ENCODE measurements at places on chromosomes 16 and 17.

DNA sequence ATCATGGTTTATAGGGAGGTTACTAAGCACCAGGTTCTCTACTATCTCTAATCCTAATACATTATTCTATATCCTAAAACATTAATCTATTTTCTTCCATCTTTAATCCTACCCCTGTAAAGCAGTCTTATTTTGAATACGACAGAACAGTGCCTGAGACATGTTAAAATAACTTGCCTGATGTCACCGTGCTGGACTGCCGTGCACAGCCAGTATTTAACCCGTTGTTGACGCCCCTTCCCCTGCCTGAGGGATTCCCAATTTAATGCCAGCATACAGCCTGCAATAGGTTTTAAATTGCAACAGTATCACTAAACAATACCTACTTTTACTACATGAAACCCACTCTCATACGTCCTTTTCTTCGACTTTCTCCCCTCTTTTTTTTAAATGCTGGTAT, 133.3 kb downstream of the PARN start:
- DNase-seq, result no peak

GRCh38 chr17:14579716-14580115, 278.8 kb downstream of the HS3ST3B1 start:
- no peak for DNase-seq

DNA sequence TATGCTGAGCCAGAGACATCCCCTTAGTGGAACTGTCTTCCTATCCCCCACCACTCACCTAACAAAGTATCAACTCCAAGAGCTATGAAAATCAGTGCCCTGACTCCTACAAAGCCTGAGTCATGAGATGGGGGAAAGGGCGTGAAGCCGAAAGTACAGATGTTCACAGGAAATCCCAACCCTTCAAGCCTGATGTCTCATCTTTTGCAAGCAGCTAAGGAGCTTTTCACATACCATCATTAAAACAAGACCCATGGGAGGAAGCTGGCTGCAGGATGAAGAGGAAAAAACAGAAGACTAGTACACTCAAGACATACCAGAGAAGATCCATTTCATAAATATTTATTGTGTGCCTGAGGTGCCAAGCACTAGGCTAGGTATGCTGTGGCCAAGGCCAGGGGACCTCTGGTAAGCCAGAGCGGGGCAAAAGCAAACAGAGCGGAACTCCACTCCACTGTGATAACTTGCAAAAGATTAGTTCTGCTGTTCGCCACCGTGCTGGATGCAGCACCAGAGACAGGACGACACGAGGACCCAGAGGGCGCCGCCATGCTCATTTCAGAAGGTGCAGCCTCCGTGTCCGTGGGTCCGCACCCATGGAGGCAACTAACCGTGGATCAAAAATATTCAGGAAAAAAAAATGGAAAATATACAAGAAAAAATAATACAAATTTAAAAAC, 4.5 kb upstream of the MNT start:
- no peak for DNase-seq

DNA sequence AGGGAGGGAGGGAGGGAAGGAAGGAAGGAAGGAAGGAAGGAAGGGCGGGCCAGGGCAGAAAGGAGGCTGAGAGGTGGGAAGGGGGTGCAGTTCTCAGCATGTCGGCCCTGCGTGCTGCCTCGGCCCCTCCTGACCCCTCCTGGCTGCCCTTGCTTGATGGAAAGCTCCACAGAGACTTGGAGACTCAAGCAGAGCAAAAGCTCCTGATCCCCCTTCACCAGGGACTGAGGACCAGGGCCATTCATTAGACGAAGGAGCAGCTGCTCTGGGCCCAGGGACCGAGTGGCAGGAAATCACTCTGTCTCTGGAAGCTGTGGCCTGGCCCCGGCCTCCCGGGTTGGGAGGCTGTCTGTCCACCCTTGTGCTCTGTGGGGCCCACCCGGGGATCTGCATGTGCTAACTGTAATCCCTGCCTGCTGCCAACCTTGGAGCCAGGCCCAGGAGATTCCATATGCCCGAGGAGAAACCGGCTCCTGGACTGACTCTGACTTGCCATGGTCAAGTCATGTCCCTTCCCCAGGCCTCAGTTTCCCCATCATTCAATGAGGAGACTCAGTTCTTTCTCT, 27.4 kb upstream of the C1QL1 start:
- no peak for DNase-seq

GRCh38 chr17:79850571-79851460, 11.6 kb upstream of the CBX4 start:
- DNase-seq, result no peak

GRCh38 chr17:16354585-16354984, 1.3 kb upstream of the CENPV start:
- no peak for DNase-seq

DNA sequence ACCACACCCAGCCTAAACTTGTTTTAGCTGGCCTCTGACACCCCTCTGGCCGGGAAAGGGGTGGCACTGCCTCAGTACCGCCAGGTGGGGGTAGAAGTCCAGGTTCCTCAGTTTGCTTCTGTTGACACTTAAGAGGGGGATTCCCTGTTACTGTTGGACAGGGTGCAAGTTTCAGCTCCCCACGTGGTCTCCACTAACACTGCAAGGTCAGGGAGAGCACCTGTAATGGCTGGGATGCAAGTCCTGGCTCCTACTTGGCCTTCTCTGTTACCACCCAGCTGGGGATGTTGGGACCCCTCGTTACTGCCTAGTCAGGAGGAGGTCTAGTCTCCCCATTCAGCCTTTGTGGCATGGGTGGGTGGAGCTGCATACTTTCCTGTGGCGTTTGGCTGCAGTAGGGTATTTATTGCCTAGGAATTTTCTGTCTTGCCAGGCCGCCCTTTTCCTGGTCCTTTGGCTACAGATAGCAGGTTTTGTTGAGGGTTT, 10.6 kb upstream of the MFAP4 start:
- DNase-seq, result no peak

Measured in activated T-helper 9 cell treated with anti-CD3 and anti-CD28 coated beads, Interleukin-2, amount 50 U/mL, for 16 hours (primary cell).